ENCODE measurements at places on chromosomes 7 and 10. TPM values are rescaled to one million over a fixed set of nuclear protein-coding genes. Genes with fewer than 3 reads are reported as not detected.
A peak's percentile ranks its signal among the peaks of the same experiment; 100 is the strongest.

- H3K27ac ChIP-seq: no peak overlapping the region
- no peak overlapping the region for H3K4me3 ChIP-seq
- H3K4me1 ChIP-seq: no peaks in the 10 kb centered on the region
- no peaks in the 10 kb centered on the region for H3K27me3 ChIP-seq
Measured at GRCh38 chr10:132232023-132232951, 45.5 kb downstream of the DPYSL4 start.

DNA sequence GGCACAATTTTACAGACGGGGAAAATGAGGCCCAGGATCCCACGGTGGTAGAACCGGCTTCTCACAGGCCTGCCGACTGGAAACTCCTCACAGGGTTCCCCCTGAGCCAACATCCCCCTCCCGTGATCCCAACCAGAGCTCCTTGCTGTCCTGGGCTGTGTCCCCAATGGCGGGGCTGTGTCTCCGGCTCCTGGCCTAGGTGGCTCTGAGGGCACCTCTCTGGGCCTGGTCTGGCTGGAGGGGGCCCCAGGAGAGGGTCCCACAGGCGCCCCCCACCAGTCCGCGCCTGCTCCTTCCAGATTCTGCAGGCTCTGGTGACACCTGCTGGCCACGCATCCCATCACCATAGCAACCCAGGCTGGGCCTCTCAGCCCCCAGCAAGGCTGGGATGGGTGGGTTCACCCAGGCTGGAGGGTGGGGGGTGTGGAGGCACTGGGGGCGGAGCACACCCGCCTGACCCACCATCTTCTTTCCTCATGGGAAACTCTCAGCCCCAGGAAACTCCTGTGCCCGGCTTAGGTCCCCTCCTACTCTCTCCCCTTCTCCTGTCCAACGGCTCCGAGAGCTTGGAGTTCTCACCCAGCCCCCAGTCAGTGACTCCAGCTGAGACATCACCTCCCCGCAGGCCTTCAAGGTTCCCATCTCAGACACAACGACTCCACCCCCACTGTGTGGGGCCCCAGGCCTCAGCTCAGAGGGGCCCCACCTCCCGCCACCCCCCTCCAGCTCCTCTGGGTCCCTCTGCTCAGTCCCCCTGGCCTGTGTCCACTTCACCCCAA lies 27.1 kb upstream of the TNRC18 start:
- H3K36me3 ChIP-seq: no peaks in the 10 kb centered on the region
- H3K4me3 ChIP-seq: no peak overlapping the region
- H3K27ac ChIP-seq: no peak overlapping the region
- H3K4me1 ChIP-seq: no peaks in the 10 kb centered on the region

GRCh38 chr10:113631684-113632367 lies 32.0 kb downstream of the NRAP start:
- peak overlapping the region; percentile 81 for H3K27ac ChIP-seq
- H3K4me1 ChIP-seq: peaks cover 61% of the 10 kb centered on the region
- no peaks in the 10 kb centered on the region for H3K27me3 ChIP-seq
- no peak overlapping the region for H3K4me3 ChIP-seq

Gene ARHGEF35
- total RNA-seq: 0.15 TPM

Gene PLXDC2
- 8.7 TPM for total RNA-seq

DNA sequence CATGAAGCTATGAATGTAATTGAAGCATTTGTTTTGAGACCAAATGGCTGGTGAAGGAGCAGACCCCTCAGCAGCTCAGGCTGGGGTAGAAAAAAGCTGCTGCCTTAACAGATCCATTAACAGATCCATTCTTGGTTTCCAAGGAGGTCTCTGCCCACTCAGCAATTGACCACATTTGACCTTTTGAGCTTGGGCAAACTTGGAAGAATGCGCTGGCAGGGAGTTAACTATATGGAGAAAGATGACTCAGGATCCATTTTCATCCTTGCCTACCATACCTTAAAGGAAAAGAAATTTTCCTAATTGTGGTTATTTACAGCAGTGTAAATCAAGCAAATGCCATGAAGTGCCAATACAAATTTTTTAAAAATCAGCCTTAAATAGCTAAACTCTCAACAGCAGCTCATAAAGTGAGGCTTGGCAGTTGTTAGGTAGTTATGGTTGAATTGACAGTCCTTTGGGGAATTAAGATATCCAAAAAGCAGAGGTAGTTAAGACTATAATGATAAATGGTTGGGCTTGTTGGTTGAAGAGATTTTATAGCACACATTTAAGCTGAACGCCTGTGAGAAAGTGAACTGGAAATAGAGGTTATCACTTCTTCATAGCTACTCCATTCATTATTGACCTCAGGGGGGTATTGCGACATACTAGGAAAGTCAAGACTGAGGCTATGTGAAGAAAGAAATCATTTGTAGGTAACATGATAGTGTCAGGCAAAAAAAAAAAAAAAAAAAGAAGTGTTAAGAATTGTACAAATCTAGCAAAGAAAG lies 83.9 kb downstream of the MKX start:
- H3K4me1 ChIP-seq: peaks cover 4% of the 10 kb centered on the region
- no peaks in the 10 kb centered on the region for H3K27me3 ChIP-seq
- DNase-seq: no peak
- no peak overlapping the region for H3K27ac ChIP-seq
- H3K4me3 ChIP-seq: no peak overlapping the region

Gene PRLHR
- total RNA-seq: not detected

- no peaks in the 10 kb centered on the region for H3K27me3 ChIP-seq
- DNase-seq: no peak
- no peak overlapping the region for H3K27ac ChIP-seq
- no peak overlapping the region for H3K4me3 ChIP-seq
- no peaks in the 10 kb centered on the region for H3K36me3 ChIP-seq
Measured at GRCh38 chr7:28529755-28530154, 117.4 kb downstream of the CREB5 start.

GRCh38 chr7:27148031-27148755 lies 619 bp upstream of the HOXA6 start:
- DNase-seq: peak; percentile 44
- peak overlapping the region; percentile 75 for H3K4me3 ChIP-seq
- H3K27ac ChIP-seq: peak overlapping the region; percentile 84

DNA sequence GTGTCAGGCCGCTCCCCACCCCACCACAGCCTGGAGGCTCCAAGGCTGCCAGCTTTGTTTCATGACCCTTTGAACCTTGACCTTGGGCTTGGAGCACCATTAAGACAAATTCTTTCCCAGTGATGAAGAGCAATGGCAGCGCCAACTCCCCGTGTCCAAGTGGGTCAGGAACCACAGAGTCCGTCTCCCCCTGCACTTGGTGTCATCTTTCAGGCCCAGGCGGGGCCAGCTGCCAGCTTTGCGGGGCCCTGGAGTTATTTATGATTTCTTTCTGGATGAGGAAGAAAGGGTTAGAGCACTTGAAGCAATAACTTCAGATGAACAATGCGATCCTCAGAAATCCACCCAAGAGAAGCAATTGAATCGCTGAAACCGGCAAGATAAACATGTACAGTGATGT lies 110.8 kb downstream of the MYL10 start:
- H3K27me3 ChIP-seq: peaks cover 14% of the 10 kb centered on the region
- H3K4me1 ChIP-seq: peaks cover 3% of the 10 kb centered on the region
- no peak overlapping the region for H3K27ac ChIP-seq

- H3K27ac ChIP-seq: no peak overlapping the region
- H3K27me3 ChIP-seq: no peaks in the 10 kb centered on the region
- no peak for DNase-seq
- H3K36me3 ChIP-seq: no peaks in the 10 kb centered on the region
- H3K4me3 ChIP-seq: no peak overlapping the region
Measured at GRCh38 chr7:91767820-91768219, 112.7 kb downstream of the MTERF1 start.

GRCh38 chr7:1843271-1843861 lies 173.3 kb downstream of the ELFN1 start:
- no peak overlapping the region for H3K27ac ChIP-seq
- H3K27me3 ChIP-seq: no peaks in the 10 kb centered on the region
- H3K4me3 ChIP-seq: no peak overlapping the region
- H3K36me3 ChIP-seq: no peaks in the 10 kb centered on the region
- no peaks in the 10 kb centered on the region for H3K4me1 ChIP-seq

DNA sequence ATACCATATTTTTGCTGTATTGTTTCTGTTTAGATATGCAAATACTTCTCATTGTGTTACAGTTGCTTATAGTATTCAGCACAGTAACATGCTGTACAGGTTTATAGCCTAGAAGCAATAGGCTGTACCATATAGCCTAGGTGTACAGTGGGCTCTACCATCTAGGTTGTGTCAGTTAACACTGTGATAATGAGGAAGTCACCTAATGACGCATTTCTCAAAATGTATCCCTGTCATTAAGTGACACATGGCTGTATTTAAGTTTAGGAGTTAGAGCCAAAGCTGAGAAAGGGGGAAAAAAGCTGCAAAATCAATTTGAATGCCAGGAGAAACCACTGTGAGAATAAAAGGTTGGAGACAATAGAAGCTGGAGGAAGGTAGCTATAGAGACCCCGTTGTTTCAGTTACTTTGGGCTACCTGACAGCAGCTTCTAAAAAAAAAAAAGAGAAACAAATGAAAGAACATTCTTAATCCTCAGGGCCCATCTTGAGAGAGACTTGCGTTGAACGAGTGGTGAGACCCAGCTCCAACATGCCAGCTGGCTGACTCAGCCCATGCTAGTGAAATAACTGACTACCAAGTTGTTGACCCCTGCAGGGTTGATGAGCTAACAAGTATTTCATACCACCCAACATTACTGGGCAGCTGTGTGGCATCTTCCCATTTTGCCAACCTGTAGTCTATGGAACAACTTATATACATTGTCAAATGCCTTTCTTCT lies 8.7 kb downstream of the STARD3NL start:
- H3K4me3 ChIP-seq: no peak overlapping the region
- no peak overlapping the region for H3K27ac ChIP-seq
- no peaks in the 10 kb centered on the region for H3K27me3 ChIP-seq
- H3K4me1 ChIP-seq: peaks cover 38% of the 10 kb centered on the region

Gene ITGA8
- 1.4 TPM for total RNA-seq

Gene TRPV5
- not detected for total RNA-seq

DNA sequence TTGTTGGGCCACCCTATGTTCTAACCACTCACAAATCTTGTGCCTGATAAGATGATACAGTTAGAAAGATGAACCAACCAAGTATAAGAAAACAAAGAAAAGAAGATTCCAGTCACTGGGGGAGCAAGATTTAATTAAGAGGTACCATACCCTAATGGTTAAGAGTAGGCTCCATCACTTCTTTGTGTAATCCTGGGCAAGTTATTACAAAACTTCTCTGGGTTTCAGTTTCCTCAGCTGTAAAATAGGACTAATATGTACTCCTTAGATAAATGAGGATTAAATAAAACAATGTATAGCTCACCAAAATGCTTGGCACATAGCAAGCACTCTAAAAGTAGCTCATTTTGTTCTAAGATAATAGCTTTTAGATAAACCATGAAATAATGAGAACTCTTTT lies 58.5 kb downstream of the ATAD1 start:
- no peaks in the 10 kb centered on the region for H3K27me3 ChIP-seq
- H3K4me3 ChIP-seq: no peak overlapping the region
- H3K4me1 ChIP-seq: peaks cover 7% of the 10 kb centered on the region
- DNase-seq: no peak

DNA sequence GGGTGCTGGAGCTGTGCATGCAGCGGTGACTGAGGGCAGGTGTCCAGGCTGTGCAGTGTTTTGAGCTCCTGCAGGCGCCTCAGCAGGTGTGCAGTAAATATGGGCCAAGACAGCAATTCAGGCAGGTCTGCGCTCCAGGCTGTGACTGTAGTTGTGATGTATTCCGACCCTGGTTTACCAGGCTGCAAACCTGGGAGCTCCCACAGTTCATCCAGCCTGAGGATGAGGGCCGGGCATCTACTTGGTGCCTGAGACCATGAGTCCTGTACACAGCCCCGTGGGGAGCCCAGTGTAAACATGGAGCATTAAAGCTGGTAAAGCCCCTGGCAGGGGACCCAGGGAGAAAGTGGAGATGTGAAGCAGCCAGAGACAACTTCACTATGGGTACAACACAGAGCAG lies 82.8 kb downstream of the VOPP1 start:
- H3K36me3 ChIP-seq: peaks cover 2% of the 10 kb centered on the region
- H3K27me3 ChIP-seq: no peaks in the 10 kb centered on the region
- no peak overlapping the region for H3K27ac ChIP-seq

Gene SLC35G1
- total RNA-seq: 1.3 TPM

DNA sequence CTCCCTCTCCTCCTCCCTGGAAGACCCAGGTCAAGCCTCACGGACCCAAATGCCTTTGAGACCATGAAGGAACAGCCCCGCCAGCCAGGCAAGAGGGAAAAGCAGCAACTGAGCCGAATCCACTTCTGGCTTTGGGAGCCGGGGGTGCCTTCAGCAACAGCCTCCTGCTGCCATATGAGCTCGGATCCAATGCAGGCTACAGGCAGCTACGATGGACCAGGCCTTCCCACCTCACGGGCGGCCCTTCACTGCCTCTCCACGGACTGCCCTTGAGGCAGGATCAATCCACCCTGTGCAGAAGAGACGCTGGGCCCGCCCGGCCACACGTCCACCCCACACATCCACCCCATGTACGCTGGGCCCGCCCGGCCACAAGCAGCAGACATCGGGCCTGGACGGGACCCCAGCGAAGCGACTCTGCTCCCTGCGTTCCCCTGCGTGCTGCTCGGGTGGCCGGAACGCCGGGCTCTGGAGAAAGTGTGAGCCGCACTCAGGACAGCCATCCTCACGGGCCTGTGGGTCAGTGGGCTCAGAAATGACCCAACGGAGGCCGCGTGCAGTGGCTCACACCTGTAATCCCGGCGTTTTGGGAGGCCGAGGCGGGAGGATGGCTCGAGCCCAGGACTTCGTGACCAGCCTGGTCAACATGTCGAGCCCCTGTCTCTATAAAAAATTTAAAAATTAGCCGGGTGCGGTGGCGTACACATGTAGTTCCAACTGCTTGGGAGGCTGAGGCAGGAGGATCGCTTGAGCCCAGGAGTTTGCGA lies 82.0 kb downstream of the FOXL3 start:
- DNase-seq: peak; percentile 11
- no peak overlapping the region for H3K4me3 ChIP-seq
- H3K27me3 ChIP-seq: peaks cover 16% of the 10 kb centered on the region
- H3K4me1 ChIP-seq: no peaks in the 10 kb centered on the region
- H3K36me3 ChIP-seq: no peaks in the 10 kb centered on the region
- no peak overlapping the region for H3K27ac ChIP-seq

Gene SPDYE8
- not detected for total RNA-seq

GRCh38 chr10:72691470-72691862 lies 477 bp upstream of the MCU start:
- H3K27ac ChIP-seq: peak overlapping the region; percentile 93
- DNase-seq: no peak
- no peaks in the 10 kb centered on the region for H3K27me3 ChIP-seq
- H3K4me3 ChIP-seq: peak overlapping the region; percentile 94
- peaks cover 53% of the 10 kb centered on the region for H3K4me1 ChIP-seq
- H3K36me3 ChIP-seq: no peaks in the 10 kb centered on the region

Gene KIF11
- 0.22 TPM for total RNA-seq

Measured in psoas muscle (tissue), 8 donors.